Non-pigmented ciliary epithelial cell (primary cell): ENCODE measurements at places on chromosomes 1 and 21.
A peak's percentile ranks its signal among the peaks of the same experiment; 100 is the strongest.

DNA sequence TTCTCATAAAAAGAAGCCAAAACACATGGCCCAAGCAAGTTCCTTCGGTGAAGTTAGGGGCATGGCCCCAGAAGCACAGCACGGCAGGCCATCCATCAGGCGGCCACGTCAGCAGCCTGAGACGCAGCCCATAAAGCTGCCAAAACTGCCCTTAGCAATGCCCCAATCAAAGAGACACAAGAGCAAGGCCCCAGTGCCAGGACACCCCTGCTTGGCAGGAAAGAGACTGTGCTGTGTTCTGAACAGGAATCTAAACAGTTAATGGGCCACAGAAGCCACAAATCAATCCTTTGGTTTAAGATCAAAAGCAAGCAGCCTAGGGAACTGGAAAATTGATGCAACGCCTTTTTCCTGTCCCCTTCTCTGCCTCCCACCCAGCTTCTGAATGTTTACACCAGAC, 497.0 kb upstream of the USP24 start:
- DNase-seq: no peak

DNA sequence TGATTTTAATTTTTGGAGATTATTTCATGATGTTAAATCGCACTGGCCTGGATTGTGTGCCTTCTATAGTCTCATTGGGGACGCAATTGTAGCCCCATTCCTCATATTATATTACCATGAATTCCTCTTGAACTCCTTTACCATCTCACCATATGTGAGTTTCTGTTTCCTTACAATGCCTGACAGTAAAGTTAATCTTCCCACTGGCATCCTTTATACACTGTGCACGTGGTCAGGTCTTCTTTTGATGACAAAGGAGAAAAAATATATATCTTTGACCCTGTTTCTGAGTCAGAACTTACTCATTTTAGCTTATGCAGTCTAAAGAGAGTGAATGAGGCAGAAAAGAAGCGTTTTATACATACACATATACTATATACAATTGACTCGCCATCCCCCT, 774 bp upstream of the ABL2 start:
- DNase-seq: no peak

GRCh38 chr21:32878661-32879060, 107.1 kb upstream of the PAXBP1 start:
- DNase-seq: no peak

- DNase-seq: no peak
Measured at GRCh38 chr1:182269097-182269496, 122.5 kb downstream of the GLUL start.

DNA sequence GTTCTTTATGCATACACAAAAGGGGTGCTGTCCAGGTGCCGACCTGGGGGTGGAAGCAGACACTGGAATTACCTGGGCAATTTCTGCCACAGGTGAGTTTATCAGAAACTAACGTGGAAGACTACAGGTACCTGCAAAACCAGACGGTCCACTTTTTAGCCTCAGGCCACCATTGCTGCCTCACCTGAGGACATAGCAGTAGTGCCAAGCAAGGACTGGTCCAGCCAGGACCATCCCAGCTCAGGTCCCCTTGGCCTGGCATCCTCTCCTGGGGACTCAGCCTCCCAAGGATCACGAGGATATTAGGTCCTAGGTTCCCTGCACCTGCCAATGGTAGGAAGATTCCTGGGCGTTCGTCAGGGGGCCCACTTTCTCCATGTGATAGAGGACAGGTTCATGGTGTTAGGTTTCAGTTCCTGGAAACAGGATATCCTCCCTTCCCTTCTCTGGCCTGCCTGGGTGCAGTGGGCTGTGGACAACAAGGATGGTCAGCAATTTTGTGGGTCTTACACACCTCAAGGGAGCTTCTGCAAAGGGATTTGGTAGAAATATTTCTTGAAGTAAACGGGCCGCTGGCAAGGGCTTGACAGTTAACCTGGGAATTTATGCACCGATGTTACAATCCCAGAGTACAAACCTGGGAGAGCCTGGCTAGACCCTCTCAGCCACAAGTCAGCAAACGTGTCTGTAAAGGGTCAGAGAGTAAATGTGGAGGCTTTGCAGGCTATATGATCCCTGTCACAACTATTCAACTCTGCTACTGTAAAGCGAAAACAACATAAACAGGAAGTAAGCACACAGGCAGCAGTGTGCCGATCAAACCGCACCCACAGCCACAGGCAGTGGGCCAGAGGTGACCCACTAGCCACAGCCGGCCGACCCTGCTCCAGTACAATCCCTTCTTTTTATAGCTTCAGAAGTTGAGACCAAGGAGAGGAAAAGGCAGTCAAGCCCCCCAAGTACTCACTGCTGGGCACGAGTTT, 71.4 kb upstream of the RAB4A start:
- no peak for DNase-seq

GRCh38 chr1:227058321-227058751, 118.2 kb downstream of the COQ8A start:
- DNase-seq: peak; percentile 76

DNA sequence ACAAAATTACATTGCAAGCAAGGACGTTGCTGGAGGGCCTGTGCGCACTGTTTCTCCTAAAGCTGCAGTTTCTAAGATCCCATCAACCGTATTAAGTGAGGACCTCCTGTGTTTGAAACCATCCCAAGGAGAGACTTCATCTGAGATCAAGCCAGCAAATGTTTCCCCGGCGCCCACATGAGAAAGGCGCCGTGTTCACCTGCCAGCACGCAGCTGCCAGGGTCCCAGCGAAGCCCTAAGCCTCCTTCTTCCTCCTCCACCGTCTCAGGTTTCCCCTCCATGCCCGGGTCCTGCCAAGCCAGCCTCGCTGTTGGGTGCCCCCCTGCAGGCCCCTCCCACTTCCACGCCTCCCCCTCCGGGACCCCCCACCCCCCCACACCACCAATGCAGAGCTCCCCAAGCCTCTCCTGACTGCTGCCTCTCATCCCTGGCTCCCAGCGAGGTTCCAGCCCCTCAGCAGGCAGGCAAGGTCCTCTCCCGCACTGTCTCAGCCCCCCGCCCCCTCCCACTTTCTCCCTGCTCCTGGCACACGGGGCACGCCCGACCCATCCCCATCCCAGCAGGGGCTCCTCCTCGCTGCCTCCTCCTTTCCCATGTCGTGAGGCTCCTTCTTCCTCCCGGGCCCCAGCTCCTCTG, 8.6 kb upstream of the TFF1 start:
- no peak for DNase-seq

- no peak for DNase-seq
Measured at GRCh38 chr1:46673749-46674182, 2.1 kb downstream of the TEX38 start.

DNA sequence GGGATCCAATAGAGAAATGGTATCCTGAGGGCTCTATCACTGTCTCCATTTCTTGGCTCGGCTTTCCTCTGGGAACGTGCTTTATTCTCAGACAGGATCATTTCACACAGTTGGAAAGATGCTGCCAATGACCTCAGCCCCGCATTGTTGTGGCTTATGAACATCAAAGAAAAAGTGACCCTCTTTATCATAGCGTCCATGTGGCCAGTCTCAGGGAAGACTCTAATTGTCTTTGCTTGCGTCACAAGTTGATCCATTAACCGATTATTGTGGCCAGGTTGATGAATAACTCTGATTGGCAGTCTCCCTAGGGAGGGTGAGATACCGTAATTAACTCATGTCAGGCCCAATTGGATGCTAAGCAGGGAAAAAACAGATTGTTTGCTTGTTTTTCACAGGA, 10.4 kb upstream of the TMEM9 start:
- no peak for DNase-seq

DNA sequence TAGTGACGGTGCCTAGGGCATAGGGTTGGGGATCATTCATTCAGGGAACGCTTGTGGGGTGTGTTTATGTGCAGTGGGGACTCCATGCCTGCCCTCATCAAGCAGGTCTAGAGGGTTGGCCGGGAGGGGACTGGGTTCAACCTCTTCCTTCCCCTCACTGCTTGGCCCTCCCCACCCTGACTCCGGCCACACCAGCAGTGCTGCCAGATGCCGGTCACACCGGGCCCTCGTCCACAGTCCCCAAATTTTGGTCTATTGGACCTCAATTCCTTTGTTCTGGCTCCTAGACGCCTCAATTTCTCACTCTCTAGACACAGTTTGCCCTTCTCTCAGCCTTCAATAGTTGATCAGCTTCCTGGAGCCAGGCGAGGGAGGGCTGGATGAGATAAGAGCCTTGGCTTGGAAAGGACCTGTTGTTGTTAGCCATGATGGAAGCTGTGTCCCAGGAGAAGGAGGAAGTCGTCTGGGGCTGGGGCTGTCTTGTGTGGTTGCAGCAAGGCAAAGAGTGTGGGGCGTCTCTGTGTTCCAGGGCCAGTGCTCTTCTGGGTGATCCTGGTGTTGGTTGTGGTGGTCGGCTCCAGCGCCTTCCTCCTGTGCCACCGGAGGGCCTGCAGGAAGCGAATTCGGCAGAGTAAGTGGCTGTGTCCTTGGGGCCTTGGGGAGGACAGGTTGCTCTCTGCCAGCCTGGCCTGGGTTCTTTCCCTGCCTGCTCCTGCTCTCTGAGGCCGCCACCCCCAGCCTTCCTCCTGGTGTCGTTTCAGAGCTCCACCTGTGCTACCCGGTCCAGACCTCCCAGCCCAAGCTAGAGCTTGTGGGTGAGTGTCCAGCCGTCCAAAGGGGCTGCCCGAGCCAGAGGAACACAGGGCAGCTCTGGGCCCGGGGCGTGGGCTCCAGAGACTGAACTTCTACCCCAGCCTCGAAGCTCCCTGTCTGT, 41.1 kb upstream of the TNFRSF1B start:
- no peak for DNase-seq

DNA sequence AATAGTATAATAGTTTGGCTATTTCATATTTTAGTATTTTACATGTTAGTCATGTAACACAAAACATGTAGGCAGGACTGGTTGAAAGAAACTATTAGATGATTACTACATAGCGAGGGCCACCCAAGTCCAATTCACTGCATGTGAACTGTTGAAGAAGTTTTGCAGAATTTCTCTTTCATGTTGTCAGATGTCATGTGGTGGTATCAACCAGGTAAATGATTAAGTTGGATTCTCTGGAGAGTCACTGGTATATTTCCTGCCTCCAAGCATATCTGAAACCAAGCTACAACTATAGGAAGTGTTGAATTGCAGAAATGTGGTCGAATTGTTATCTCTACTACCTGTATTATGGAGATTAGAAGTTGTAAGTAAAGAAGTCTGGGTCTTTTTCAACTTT, 137.8 kb upstream of the DPYD start:
- DNase-seq: no peak

GRCh38 chr1:150273311-150273710, 721 bp downstream of the C1orf54 start:
- DNase-seq: no peak

DNA sequence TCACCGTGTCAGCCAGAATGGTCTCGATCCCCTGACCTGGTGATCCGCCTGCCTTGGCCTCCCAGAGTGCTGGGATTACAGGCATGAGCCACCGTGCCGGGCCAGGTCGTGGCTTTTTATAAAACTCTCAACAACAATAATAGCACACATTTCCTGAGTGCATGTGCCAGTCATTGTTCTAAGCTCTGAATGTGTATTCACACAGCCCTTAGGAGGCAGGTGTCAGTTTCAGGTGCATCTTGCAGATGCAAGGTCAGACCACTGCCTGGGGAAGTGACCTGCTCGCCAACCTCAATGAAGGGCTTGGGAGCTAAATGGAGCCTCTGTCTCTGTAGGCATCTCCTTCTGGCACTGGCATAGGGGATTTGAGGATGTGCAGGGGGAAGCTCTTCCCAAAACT, 1.6 kb upstream of the LEFTY2 start:
- DNase-seq: no peak

DNA sequence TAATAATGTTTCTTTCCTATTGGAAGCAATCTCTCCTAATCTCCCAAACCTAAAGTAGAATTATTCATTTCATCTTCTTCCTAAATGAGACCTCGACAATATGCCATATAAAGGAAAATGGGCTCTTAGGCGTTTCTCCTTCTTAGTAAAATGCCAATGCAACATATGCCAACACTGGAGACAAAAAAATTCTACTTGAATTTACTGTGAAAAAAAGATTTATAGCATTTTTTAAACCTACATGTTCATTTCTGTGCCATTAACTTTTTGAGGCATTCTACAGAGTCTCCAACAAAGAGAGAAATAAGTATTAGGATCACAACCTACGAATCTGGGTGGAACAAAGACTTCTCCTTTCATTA, 1.3 kb downstream of the WDR47 start:
- no peak for DNase-seq

- DNase-seq: no peak
Measured at GRCh38 chr1:232057217-232057895, 430.8 kb downstream of the DISC1 start.

DNA sequence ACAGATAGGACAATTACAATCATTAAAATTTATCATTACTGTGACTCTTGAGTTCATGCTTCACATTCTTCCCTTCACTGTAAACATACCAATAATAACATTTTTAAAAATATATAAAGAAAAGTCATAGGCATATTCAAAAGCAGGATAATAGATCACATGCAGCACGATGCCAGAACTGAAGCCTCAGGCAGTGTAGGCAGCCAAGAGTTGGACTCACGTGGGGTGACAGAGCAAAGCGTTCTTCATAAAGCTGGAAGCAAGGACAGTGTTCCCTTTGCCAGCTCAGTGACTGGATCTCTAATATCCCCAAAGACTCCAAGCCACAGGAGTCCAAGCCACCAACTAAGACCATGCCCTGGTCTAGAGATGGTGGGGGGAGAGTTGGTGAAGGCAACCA, 77.7 kb downstream of the ODF2L start:
- no peak for DNase-seq

DNA sequence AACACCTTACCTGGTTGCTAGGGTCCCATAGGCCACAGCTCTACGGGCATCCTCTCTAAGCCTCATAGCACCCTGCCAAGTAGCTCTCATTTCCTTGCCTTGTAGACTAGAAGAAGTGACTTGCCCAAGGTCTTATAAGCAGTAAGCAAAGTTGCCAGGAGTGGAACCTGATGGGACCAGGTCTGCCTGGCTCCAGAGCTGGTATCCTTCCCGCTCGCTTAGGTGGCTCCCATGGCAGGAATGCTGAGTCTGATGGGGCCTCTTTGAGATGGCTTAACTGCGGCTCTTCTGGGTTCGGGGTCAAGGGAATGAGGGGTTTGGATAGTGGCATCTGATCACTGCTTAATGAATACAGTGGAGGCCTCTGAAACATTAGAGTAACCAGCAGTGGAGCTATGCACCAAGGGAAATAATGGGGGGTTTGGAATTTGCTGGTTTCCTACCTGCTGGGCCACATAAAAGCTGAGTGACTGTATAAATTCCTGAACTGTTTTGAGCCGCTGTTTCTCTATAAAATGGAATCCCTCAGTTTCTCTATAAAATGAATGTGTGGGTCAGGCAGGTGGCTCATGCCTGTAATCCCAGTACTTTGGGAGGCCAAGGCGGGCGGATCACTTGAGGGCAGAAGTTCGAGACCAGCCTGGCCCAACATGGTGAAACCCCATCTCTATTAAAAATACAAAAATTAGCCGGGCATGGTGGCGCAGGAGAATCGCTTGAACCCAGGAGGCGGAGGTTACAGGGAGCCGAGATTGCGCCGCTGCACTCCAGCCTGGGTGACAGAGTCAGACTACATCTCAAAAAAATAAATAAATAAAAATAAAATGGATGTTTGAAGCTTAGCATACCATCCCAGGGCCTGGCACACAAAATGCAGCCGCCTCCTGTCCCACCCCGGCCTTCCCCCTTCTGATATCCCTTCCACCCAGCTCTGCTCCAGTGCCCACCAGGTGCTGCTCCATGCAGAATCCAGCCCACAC, 12.4 kb downstream of the FAM151A start:
- DNase-seq: no peak
